ENCODE measurements at places on chromosomes 7 and 10.

DNA sequence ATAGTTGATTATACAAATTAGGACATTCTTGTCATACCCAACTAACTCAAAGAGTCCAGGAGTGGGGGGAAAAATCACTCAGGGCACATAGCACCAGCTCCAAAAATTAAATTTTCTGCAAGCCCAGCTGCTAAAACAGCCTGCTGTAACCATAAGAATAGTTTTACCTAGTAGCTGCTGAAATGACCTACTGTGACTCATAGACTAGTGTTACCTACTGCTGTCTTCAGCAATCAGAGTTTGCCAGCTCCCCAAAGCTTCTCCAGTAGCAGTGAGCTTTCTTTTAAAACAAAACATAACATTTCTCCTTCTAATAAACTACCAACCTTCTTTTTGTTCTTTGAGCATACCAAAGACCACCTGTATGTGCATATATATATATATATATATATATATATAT, 4.2 kb upstream of the ARHGAP12 start:
- no peak for DNase-seq

GRCh38 chr7:98729121-98729520, 112.0 kb downstream of the NPTX2 start:
- DNase-seq, result no peak

DNA sequence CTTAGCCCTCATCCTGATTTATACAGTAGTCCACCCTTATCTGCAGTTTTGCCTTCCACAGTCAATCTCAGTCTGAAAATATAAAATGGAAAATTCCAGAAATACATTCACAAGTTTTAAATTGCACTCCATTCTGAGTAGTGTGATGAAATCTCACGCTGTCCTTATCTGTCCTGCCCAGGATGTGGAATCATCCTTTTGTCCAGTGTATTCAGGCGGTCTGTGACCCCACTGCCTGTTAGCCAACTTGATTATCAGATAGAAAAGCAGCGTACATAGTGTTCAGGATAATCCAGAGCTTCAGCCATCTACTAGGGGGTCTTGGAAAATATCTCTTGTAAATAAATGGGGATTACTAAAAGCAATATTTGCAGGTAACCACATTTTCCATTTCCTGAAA, 146.3 kb downstream of the MALRD1 start:
- DNase-seq, result no peak

GRCh38 chr7:158127241-158127640, 460.4 kb downstream of the PTPRN2 start:
- no peak for DNase-seq

DNA sequence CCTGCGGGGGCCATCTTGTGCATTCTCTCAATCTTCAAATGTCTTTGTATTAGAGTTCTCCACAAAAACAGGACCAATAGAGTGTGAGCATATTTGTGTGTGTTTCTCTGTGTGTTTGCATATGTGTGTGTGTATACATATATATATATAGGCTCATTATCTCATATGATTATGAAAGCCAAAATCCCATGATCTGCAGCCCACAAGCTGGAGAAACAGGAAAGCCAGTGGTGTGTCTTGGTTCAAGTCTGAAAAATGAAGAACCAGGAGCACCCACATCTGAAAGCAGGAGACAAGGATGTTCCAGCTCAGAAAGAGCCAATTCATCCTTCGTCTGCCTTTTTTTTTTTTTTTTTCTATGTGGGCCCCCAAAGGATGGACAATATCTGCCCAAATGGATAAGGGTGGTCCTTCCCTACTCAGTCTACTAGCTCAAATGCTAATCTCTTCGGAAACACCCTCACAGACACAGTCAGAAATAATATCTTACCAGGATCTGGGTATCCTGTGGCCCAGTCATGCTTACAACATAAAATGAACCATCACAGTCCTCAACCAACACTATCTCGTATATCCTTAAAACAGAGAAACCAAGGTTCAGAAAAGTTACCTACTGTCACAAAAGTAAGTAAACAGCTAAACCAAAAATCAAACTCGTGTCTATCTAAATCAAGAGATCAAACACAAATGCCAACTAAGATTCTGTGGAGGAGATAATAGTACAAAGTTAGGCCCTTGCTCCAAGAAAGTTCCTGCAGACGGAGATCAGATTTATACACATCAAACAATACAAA, 141.9 kb downstream of the JMJD1C start:
- no peak for DNase-seq

DNA sequence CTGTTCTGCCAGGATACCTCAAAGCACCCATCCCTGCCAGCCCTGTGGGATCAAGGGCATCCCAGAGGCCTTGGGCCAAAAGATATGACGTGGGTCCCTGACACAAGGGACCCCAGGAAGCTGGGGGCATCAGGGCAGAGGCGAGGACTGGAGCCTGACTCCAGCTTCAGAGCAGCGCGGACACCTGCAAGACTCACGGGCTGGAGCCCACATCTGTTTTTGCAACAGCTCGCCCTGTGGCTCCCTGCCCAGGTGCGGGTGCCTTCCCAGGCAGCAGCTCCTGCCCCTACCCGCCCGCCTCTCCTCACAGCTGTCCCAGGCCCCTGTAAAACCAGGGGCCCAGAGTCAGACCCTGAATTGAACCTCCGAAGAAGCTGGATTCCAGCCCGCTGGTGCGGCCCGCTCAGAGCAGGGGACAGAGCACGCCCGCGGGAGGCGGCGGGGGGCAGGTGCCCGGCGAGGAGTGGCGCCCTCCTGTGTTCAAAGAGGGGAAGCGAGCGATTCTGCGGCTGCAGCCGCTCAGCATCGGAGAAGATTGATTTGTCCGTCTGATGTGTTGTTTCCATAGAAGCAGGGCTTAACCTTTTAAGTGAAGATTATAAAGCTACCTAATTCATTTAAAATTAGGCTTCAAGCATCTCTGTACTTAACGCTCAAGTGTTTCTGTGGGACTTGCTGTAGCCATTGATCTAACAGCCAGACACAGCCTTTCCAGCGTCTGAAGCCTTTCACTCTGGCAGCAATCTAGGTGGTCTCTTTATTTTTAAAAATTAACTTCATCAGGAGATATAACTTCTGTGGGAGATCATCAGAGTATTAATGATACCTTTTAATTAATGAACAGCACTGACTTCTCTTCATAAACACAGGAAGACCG, 88.4 kb downstream of the BEND7 start:
- peak; percentile 19 for DNase-seq

- no peak for DNase-seq
Measured at GRCh38 chr7:150806454-150806853, 5.9 kb downstream of the TMEM176A start.

- DNase-seq, result no peak
Measured at GRCh38 chr10:8962249-8962648, 907.8 kb downstream of the GATA3 start.

Data from T-helper 1 cell (primary cell).